Aorta (tissue), 5 donors: ENCODE measurements at places on chromosomes 7 and 10. TPM values are rescaled to one million over a fixed set of nuclear protein-coding genes. Genes with fewer than 3 reads are reported as not detected.

Gene ACTR3C
- 0.75 TPM for polyA plus RNA-seq

Gene FAM25C
- not detected for polyA plus RNA-seq

Gene LRRC18
- polyA plus RNA-seq: not detected

Gene CRHR2
- not detected for polyA plus RNA-seq
